ENCODE measurements at places on chromosomes 2 and 18.

DNA sequence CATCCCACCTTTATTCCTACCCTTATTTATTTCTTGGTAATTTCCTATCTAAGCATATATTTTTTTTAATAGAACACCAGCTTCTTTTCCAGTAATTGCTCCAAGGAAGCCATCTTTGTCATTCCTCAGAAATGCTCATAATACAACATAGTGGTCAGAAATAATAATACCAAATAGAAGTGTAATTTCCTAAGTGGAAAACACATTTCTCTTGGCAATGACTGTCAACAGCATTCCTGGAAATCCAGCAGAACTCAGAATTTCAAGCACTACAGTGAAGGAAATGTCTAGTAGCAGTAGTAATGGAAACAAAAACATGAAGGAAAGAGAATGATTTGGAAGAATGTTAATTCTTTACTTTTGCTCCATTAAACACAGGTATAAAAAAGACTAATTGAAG is 56.6 kb downstream of the GDF7 start:
- DNase-seq: no peak

- no peak for DNase-seq
These were observed 137.3 kb downstream of the TRIB2 start for GRCh38 chr2:12854001-12854530.

- DNase-seq: no peak
These were observed 113.7 kb downstream of the BCL2 start for GRCh38 chr18:63205791-63206252.

- DNase-seq: no peak
These were observed 25.2 kb upstream of the LCLAT1 start for GRCh38 chr2:30421604-30422443.

DNA sequence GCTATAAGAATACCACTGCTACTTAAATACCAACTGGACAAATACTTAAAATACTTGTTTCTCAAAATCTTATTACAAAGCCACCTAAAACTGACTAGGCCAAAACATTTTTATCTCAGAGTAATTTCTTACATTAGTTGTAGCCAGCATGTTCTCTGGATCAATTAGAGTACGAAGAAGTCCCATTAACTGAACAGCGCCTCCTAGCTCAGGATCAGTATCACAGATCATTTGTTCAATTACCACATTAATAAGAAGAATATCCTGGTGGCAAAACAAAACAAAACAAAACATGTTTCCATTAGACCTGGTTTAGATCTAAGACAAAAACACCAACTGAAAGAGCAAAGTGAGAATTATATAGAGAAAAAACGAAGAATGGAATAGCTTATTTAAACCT is 36.0 kb downstream of the PPP4R3B start:
- DNase-seq: no peak

GRCh38 chr2:57809230-57809629 is 237.4 kb upstream of the VRK2 start:
- no peak for DNase-seq

- DNase-seq: no peak
These were observed 78.7 kb downstream of the MYCN start for GRCh38 chr2:16019060-16019480.

DNA sequence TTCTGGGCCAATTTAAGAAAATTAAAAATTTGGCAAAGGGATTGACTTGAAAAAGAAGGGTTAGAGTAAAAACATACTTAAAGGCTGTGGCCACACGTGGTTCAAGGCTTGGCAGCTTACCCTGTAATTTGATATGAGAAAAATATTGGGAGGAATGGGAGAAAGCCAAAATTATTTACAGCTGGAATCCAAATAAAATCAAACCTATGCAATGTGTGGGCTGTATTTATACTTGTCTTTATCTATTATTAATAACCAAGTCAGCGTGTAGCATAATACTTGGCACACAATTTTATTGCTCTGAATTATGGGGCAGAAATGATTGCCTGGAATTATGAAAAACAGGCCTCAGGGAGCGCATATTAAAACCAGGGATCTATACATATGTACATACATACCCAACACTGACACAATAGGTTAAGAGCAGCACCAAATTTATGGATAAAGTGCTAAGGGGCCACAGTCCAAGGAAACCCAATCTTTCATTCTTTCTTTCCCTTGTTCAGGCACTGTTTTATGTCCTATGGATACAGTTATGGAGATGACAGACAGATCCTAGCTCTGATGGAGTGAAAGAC is 35.6 kb downstream of the FAM124B start:
- peak; percentile 45 for DNase-seq

DNA sequence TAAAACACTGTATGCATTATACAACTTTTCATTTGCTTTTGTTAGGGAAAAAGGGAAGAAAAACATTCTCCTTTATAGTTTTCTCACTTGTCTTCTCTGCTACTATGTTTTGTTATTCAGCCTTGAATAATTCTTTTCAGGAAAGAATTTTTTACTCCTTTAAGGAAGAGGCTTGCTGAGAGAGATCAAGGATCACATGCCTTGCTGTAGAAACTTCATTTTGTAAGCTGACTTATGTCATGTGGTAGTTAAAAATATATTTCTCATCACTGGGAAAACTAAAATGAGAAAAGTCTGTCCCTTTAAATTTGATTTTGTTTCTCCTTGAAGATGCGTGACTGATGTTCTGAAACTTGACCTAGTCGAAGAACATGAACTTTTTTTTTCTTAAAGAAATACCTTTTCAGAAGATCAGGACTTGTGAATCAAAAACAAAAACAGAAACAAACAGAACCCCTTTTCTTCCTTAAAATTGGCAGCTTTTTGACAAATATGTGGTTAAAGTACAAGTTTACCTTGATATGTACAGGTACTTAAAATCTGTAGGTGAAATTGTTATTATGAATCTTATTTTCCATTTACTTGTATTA is 145.1 kb downstream of the COMMD1 start:
- DNase-seq: no peak

DNA sequence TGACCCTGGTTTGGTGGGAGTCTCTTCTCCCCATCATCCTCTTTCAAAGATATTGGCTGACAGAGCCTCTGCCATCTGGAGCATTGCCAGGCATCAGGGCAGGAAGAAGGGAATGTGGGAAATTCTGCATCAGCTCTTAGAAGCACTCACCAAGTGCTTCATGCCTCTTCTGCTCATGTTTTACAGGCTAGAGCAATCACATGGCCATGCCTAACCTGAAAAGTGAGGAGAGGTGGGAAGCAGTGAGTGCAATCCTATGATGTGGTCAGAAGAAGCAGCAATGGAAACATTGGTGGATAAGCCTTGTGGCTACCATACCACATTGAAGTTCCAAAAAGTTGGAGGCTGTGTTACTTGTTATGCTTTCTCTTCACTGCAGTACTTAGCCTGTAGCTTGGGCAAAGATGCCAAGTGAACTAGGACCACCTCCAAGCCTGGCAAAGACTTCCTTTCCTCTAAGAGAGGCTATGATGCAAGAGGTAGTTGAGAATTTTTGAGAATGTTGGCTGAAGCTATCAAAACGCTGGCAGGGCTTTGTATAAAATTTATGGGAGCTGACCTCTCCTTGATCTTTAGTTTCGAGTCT is 64.1 kb downstream of the BCL2L11 start:
- no peak for DNase-seq

DNA sequence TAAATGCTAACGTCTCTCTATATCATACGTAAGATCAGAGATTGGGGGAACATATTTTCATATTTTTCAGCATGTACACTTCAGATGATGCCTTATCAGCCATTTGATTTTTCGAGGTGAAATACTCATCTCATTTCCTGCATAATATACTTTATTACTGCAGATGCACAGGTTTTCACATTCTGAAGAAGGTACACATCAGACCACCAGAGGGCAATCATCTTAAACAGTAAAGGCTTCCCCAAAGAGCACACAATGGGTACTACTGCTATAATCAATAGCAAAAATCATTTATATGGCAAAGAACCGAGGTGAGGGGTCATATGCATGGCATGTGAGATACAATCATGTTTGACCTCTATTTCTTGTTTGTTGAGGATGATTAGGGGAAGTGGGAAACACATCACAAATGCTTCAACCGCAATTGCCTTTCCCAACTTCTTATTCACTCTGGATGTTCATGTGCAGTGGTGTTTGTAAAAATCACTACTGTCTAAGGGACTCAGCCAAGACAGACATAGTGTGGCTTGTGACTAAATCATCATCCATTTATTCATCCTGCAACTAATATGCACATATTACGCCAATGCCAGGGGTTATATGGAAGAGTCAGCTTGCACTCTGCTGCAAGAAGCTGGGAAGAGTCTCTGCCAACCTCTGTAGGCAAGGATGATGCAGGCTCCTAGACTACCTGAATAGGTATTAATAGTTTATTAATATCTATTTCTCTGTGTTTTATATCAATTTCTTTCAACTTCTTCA is 118.7 kb downstream of the EPB41L3 start:
- no peak for DNase-seq

GRCh38 chr18:43115076-43115921 is at the start of gene RIT2:
TSS of gene RIT2 (minus strand) at chr18:43115685.
- DNase-seq: no peak

GRCh38 chr2:9472511-9472910 is 1.8 kb upstream of the IAH1 start:
- no peak for DNase-seq

DNA sequence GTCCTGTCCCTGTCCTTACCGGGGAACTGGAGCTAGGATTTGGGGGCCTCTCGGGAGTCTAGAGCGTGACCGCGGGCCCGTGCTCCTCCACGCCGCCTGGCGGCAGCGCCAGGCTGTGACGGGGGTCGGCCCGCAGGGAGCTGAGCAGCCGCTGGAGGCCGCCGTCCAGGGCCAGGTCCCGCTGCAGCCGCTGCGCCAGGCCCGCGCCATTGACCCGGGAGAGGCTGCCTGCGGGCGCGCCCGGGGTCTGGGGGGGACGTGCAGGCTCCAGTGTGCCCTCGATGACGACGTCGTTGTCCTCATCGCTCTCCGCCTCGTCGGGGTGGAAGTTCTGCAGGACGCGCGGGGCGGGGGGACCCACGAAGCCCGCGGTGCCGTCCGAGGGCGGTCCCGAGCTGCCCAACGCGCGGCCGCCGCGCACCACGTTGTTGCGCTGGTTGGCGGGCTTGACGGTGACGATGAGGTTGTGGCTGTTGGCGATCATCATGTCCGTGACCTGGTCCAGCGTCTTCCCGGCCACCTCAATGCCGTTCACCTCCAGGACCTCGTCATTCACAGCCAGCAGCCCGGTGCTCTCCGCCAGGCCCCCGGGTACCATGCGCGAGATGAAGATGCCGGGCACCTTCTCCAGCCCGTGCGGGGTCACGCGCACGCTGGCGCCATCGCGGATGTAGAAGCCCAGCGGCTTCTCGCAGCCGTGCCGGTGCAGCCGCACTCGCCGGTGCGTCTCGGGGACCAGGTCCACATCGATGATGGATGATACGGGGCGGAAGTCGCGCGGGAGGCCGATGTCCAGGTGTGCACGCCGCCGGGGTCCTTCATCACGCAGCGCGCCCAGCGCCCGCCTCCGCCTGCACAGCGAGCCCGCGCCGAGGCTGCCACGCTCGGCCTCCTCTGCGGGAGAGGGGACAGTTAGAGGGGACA is 50.9 kb downstream of the ADNP2 start:
- no peak for DNase-seq

- DNase-seq: peak; percentile 89
These were observed at the start of gene CFAP53 for GRCh38 chr18:50266248-50266704. TSS of gene CFAP53 (minus strand) at chr18:50266495. CDS start at chr18:50266404, 91 bp downstream.

GRCh38 chr2:229080172-229080571 is 190.9 kb downstream of the PID1 start:
- no peak for DNase-seq

- peak; percentile 80 for DNase-seq
These were observed 71.5 kb upstream of the HDAC4 start for GRCh38 chr2:239472235-239472775.
